Fibroblast of upper back skin (primary cell): ENCODE measurements at places on chromosomes 11 and 22.
A peak's percentile ranks its signal among the peaks of the same experiment; 100 is the strongest.

DNA sequence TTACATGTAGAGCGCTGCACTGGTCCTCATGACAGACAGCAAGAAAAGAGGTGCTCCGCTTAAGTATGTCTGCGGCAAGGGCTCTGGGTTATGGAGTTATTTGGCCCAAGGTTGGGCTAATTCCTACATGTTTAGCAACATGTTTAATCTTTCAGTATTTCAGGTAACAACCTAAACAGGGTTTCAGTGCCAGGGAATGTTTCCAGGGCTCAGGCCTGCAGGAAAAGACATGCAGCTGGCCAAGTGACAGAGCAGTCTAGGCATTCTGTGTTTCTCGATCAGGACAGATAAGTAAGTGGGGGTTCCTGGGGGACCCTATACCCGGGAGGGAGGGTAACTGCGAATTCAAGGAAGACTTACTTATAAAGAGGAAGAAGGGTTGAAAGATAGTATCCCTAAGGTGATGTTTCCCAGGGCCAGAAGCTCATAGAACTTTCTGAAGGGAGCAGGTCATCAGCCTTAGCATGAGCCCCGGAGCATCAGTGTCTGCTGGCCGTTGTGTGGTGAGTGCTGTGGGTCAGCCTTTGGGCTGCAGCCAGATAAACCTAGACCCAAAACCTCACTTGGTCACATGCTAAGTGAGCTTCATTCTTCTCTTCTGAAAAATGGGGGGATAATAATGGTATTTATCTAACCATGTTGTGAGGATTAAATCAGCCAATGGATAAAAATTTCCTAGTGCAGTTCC is 18.4 kb downstream of the KCNJ5 start:
- DNase-seq = no peak

DNA sequence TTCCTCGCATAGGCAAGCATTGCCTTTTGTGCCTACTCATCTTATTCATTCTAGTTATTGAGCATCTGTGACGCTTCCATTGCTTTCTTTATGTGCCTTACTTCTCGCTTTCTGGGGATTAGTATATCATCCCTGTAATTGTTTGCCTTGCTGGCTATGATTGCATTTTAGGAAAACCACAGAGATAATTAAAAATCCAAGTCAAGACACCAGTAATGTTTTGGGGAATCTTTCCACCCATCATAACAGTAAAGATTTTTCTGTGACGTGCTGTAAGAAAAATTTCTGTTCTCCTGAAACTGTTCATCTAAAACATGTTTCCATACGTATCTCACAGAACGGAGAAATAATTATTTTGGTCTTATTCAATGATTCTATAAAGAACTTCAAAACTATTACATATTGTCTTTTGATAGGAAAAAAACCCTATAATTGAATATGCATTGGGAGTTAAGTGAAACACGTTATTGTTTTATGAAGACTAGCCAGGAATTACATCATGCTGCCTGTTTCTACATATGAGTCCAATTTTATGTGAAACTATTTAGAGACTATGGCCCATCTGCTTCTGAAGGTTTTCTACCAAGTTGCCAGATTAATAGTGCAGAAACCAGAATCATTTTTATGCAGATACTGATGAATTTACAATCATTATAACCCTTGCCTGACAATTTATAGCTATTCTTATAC is 133.7 kb upstream of the FIBIN start:
- peak; percentile 75 for DNase-seq

GRCh38 chr11:67364169-67364568 is 9.2 kb downstream of the CLCF1 start:
- no peak for DNase-seq

DNA sequence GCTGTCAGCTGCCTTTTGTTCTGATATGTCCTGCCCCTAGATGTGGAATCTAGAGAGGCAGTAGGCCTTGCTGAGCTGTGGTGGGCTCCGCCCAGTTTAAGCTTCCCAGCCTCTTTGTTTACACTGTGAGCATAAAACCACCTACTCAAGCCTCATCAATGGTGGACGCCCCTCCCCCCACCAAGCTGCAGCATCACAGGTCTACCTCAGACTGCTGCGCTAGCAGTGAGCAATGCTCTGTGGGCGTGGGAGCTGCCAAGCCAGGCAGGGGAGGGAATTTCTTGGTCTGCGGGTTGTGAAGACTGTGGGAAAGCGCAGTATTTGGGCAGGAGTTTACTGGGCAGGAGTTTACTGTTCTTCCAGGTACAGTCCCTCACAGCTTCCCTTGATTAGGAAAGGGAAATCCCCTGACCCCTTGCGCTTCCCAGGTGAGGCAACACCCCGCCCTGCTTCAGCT is 98.5 kb downstream of the SMCO4 start:
- DNase-seq = no peak

- no peak for DNase-seq
Measured at GRCh38 chr11:61273178-61274078, 21.7 kb downstream of the VWCE start.

- no peak for DNase-seq
Measured at GRCh38 chr11:13661074-13661623, 7.3 kb upstream of the FAR1 start.

DNA sequence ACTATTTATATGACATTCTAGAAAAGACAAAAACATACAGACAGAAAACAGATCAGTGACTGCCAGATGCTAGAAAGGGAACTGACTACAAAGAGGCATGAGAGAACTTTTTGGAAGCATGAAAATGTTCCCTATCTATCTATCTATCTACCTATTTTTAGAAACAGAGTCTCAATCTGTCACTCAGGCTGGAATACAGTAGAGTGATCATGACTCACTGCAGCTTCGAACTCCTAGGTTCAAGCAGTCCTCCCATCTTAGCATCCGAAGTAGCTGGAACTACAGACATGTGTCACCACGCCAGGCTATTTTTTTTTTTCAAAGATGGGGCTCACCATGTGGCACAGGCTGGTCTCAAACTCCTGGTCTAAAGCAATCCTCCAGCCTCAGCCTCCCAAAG is 6.9 kb downstream of the SBF2 start:
- DNase-seq = peak; percentile 20

DNA sequence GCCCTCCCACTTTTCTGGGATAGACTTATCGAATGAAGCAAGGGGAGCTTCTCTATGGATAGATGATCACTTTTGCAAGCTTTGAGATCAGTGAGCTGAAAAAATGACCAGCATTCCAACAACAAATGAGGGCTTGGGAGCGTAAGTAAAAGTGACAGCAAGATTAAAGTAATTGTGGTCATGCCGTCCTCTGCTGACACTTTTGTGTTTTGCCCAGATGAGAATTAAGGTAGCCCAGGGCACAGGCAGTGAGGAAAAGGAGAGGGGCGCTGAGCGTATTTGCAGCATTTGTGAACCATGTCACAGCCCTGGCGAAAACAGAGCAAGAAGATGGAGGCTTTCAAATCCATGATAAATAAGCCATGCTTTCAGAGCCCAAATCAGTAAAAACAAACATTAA is 24.6 kb upstream of the TMA7B start:
- DNase-seq = no peak

DNA sequence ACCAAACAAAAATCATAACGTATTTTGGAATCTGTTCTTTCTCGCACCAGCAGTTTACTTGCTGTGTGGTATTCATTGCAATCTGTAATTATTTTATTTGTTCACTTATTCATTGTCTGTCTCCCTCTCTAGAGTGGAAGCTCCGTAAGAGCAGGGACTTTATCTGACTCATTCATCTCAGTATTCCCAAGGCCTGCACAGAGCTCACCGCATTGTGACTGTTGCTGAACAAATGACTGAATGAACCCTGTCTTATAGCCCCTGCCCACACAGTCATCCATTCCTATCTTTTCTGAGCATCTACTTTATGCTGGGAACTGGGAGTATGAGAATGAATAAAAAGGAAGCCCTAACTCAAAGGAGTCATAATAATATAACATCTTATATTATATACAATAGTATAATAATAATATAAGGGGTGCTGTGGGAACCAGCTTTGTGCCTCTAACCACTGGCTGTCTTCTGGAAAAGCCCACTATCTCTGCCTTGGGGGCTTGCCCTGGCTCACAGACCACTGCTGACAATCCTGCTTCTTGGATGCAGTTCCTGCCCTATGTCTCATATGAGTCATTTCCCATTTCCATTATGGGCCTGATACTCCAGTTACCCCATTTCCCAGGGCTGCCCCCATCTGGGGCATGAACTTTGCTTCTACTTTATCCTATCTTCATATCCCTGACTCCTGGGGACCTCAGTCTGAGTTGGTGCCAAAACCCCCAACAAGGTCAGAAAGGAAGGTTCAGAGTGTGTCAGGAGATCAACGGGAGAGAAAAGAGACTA is 11.0 kb downstream of the XRRA1 start:
- no peak for DNase-seq

DNA sequence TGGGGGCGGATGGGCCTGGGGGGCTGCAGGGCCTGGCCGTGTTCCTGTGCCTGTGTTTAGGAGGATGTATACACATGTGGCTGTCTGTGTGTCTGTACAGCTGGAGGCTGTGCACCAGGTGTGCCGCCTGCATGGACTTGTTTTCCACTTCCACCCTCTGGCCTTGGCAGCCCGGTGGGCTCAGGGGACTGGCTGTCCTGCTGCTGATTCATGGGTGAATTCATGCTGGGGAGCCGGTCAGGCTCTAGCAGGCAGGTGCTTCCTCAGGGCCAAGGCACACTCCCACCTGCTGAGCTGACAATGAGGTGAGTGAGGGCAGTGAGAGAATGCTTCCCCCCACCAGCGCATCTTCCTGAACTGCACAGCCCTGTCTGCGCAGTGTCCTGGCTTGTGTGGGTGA is 88.4 kb downstream of the CCDC81 start:
- DNase-seq = no peak
